ENCODE measurements at places on chromosomes 3 and 15. TPM values are rescaled to one million over a fixed set of nuclear protein-coding genes. Genes with fewer than 3 reads are reported as not detected.

The TMEM207 gene
- polyA plus RNA-seq = not detected

The NR2E3 gene
- polyA plus RNA-seq = not detected

The LYZL4 gene
- polyA plus RNA-seq = not detected

The GOLGA8T gene
- polyA plus RNA-seq = not detected

The VGLL3 gene
- polyA plus RNA-seq = 0.60 TPM

The NGRN gene
- 70.3 TPM for polyA plus RNA-seq

The TRNT1 gene
- 12.0 TPM for polyA plus RNA-seq

The DUOX1 gene
- 32.3 TPM for polyA plus RNA-seq

The SLC9C1 gene
- not detected for polyA plus RNA-seq

DNA sequence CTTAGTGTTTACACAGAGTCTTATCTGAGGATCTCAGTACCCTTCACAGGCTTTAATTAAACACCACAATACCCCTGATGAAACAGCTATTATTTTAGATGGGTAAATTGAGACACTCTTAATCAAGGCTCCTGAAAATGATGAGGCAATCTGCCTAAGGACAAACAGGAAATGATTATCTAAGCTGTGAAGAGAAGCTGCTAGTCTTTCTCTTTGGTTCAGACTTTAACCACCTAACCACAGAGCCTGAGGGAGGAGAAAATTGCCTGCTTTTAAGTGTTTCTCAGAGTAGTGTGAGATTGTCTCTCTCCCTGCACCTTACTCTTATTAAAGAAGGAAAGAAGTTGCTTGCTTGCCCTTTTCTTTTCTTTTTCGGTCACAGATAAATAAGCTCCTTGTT lies 364.3 kb upstream of the ADAMTS9 start:
- no peaks in the 10 kb centered on the region for H3K4me1 ChIP-seq
- no peaks in the 10 kb centered on the region for H3K27me3 ChIP-seq
- H3K36me3 ChIP-seq = no peaks in the 10 kb centered on the region

- H3K4me3 ChIP-seq = no peak overlapping the region
- H3K27ac ChIP-seq = peak overlapping the region; percentile 18
- H3K27me3 ChIP-seq = no peaks in the 10 kb centered on the region
- H3K4me1 ChIP-seq = no peaks in the 10 kb centered on the region
- no peaks in the 10 kb centered on the region for H3K36me3 ChIP-seq
Observed at GRCh38 chr15:60840306-60840702, 361.4 kb upstream of the ICE2 start.

DNA sequence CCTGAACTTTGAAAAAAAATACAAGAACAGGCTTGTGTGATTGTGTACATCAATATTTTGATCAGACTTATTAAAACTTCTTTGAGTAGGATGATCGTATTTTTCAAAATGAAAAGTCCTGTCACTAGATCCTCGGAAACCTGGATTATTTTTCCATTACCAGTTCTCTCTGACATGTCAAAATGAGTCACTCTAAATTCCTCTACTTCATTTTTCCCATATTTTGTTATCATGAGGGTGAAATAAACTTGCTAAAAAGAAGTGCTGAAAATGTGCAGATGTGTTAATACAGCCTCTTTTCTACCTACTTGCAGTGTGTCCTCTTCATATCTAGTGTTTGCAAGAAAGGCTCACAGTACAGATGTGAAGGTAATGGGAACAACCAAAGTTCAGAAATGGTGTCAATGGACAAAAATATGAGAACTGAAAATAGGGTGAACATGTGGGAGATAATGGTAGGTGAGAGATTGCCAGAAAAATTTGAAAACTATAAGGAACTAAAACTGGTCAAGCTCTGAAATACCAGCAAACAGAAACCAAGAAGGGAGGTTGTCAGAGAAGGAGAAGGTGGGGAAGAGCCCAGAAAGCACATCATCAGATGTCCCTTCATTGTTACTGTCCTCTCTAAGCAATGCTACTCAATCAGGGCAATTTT lies 108.2 kb downstream of the EOMES start:
- H3K4me1 ChIP-seq = no peaks in the 10 kb centered on the region
- no peak overlapping the region for H3K27ac ChIP-seq
- no peak overlapping the region for H3K4me3 ChIP-seq
- H3K36me3 ChIP-seq = no peaks in the 10 kb centered on the region
- no peak for DNase-seq

DNA sequence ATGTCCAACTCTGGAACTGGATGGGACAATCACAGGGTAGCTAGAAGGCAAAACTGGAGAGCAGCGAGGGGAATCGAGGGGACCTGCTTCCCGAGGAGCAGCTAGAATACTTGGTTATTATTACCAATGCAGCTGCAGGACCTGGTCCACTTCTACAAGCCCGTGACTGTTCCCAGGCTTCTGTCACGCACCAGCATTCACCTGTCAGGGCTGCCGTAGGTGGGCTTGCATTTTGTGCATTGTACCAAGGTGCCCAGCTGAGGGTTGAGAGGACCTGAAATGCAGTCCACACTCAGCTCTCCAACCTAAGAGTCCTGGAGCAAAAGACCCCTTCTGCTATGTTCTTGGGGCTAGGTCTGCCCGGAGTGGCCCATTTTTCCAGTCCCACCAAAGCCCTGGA lies 2.3 kb downstream of the SEMA4B start:
- peaks cover 42% of the 10 kb centered on the region for H3K36me3 ChIP-seq
- no peak overlapping the region for H3K27ac ChIP-seq
- peaks cover 30% of the 10 kb centered on the region for H3K4me1 ChIP-seq
- no peak for DNase-seq
- H3K4me3 ChIP-seq = peak overlapping the region; percentile 7

DNA sequence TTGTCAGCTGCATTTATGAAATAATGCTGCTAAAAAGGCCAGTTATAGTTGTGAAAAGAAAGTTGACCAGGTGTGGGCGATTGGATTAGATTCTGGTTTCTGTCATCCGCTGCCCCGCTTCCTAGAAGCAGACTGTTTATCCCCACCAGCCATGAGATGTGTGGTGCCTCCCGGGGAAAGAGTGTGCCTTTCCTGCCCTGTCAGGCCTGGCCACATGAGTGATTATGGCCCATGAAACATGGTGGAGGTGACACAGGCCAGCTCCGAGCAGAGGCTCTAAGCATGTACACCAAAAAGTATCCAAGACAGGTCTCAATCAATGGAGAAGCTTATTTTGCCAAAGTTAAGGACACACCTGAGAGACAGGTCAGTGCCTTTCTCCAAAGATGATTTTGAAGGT lies 85.4 kb upstream of the ABHD2 start:
- DNase-seq = no peak
- no peak overlapping the region for H3K27ac ChIP-seq
- no peaks in the 10 kb centered on the region for H3K36me3 ChIP-seq
- peaks cover 5% of the 10 kb centered on the region for H3K4me1 ChIP-seq
- H3K27me3 ChIP-seq = no peaks in the 10 kb centered on the region

DNA sequence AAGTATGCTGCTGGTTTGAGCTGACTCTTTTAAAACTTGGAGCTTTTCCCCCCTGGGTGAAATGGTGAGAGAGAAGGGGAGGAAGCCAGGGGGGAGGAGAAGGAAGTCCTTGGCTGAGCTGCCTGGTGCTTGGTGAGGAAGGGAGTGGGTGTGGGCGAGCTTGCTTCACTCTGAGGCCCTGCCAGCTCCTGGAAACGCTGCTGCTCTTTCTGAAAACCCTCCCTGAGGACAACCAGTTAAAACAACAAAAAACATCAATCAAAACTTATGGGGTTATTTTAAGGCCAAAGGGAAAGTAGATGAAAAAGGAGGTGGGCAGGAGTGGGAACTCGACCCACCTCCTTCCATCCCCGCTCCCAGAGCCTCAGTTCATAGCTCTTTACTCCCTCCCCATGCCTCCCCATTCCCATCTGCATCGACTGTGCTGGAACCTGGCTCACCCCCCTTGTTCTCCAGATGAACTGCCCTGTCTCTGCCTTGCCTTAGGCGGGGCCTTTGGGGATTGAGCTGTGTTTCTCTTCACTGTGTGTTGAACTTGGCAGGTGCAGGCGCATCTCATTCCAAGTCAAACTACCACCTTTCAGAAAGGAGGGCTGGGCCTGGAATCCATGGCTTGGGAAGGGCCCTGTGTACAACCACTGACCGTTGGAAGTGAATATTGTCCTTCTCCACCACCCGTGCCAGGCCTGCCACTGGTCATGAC lies 166.1 kb downstream of the ZNF621 start:
- no peaks in the 10 kb centered on the region for H3K27me3 ChIP-seq
- DNase-seq = peak; percentile 88
- H3K36me3 ChIP-seq = no peaks in the 10 kb centered on the region
- H3K27ac ChIP-seq = peak overlapping the region; percentile 30

DNA sequence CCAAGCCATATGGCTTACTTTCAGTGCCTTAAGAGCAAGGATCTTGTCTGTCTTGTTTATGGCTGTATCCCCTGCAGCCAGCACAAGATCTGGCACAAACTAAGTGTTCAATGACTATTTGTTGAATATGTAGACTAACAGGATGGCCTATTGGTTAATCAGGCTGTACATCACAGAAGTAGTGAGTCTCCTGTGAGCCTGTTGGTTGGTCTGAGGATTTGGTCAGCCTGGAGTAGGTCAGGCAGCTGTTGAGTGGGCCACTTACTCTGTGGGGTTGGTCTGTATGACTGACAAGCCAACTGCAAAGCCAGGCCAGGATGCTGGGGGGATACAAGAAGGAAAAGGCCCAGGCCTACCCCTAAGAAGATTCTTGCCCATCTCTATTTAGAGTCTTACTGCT lies 33.4 kb upstream of the CILP start:
- H3K27me3 ChIP-seq = no peaks in the 10 kb centered on the region
- DNase-seq = no peak
- H3K4me3 ChIP-seq = no peak overlapping the region
- H3K4me1 ChIP-seq = peaks cover 4% of the 10 kb centered on the region

GRCh38 chr3:156388497-156389448 lies 166.1 kb downstream of the SSR3 start:
- H3K4me1 ChIP-seq = no peaks in the 10 kb centered on the region
- no peak overlapping the region for H3K4me3 ChIP-seq
- no peak overlapping the region for H3K27ac ChIP-seq
- DNase-seq = peak; percentile 37
- no peaks in the 10 kb centered on the region for H3K27me3 ChIP-seq

GRCh38 chr3:10366651-10367101 lies 45.8 kb upstream of the SEC13 start:
- no peaks in the 10 kb centered on the region for H3K36me3 ChIP-seq
- no peak overlapping the region for H3K4me3 ChIP-seq
- no peaks in the 10 kb centered on the region for H3K4me1 ChIP-seq
- no peak overlapping the region for H3K27ac ChIP-seq
- DNase-seq = no peak
- H3K27me3 ChIP-seq = no peaks in the 10 kb centered on the region

DNA sequence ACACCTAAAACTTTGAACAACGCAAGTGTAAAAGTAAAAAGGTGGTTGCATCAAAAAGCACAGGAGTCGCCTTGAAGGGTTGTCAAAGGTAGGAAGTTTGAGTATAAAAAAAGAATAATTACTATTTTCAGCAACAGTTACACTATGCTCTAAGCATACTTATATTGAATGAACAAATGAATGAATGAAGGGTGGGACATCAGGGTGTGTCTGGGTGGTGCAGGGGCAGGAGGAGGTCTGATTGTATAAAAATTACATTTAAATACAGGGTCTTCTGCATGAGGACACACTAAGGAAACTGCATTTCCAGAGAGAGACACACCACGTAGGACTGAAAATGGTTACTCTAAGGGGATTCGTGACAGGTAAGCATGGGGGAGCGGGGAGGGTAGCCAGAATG lies at the start of gene ARGFX:
ARGFX (plus strand) TSS at position 301 of the 400 bp plus-strand sequence. CDS start 2,765 bp downstream, outside the sequence.
- no peaks in the 10 kb centered on the region for H3K27me3 ChIP-seq
- H3K4me3 ChIP-seq = no peak within 1 kb of the TSS
- DNase-seq = no peak
- no peaks in the 10 kb centered on the region for H3K4me1 ChIP-seq
- H3K27ac ChIP-seq = no peak within 1 kb of the TSS

GRCh38 chr3:116378077-116378476 lies 67.2 kb downstream of the LSAMP start:
- no peaks in the 10 kb centered on the region for H3K27me3 ChIP-seq
- no peaks in the 10 kb centered on the region for H3K36me3 ChIP-seq
- no peak for DNase-seq
- no peaks in the 10 kb centered on the region for H3K4me1 ChIP-seq
- H3K27ac ChIP-seq = no peak overlapping the region

- no peaks in the 10 kb centered on the region for H3K4me1 ChIP-seq
- peak; percentile 71 for DNase-seq
- H3K36me3 ChIP-seq = no peaks in the 10 kb centered on the region
- no peak overlapping the region for H3K4me3 ChIP-seq
- H3K27ac ChIP-seq = no peak overlapping the region
Observed at GRCh38 chr3:46276497-46277099, 34.3 kb downstream of the CCR3 start.

GRCh38 chr15:60717008-60717407 lies 238.1 kb upstream of the ICE2 start:
- H3K27me3 ChIP-seq = no peaks in the 10 kb centered on the region
- no peak overlapping the region for H3K27ac ChIP-seq
- no peaks in the 10 kb centered on the region for H3K36me3 ChIP-seq
- no peak overlapping the region for H3K4me3 ChIP-seq

DNA sequence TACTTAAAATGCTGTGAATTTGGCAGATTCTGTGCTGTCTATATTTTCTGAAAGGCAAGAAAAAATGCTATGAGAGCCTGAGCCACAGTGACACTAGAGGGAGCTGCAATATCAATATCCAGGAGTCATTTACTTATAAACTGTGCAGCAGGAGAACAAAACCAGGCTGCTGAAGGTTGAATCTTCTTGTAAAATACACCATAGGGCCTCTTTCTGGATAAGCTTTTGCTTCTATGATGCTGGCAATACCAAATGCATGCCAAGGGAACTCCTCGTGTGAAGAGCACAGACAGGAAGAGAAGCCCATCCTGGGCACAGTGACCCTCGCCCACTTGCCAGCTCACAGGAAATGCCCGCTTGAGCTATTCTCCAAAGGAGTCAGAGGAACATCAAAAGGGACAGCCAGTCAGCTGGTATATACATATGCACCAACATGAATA lies 48.0 kb upstream of the TSPAN3 start:
- H3K36me3 ChIP-seq = peaks cover 13% of the 10 kb centered on the region
- H3K4me3 ChIP-seq = no peak overlapping the region
- H3K4me1 ChIP-seq = peaks cover 11% of the 10 kb centered on the region
- peak; percentile 40 for DNase-seq
- H3K27ac ChIP-seq = no peak overlapping the region

- H3K4me1 ChIP-seq = peaks cover 5% of the 10 kb centered on the region
- peak overlapping the region; percentile 16 for H3K27ac ChIP-seq
- no peaks in the 10 kb centered on the region for H3K36me3 ChIP-seq
- H3K4me3 ChIP-seq = no peak overlapping the region
- no peaks in the 10 kb centered on the region for H3K27me3 ChIP-seq
- DNase-seq = no peak
Observed at GRCh38 chr3:133444423-133444774, 44.5 kb downstream of the BFSP2 start.

DNA sequence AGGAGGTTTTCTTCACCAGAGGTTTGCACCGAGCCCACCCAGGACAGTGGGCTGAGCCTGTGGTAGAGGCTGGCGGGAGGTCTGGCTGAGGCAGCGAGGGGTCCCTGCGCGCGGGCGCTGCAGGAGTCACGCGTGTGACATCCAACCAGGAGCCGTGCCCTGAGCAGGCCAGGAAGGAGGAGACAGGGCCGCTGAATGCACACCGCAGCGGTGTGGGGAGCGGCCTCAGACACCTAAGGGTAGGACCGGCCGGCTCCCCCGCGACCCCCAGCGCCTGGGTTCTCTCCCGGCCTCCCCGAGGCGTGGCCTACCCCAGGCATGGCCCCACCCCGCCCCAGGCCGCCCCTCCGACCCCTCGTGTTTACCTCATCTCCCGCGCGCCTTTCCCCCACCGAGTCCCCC lies 412 bp downstream of the SLC41A3 start:
- peaks cover 7% of the 10 kb centered on the region for H3K4me1 ChIP-seq
- peak overlapping the region; percentile 67 for H3K4me3 ChIP-seq
- no peaks in the 10 kb centered on the region for H3K36me3 ChIP-seq
- peak overlapping the region; percentile 87 for H3K27ac ChIP-seq
- peak; percentile 83 for DNase-seq
